ENCODE measurements at places on chromosomes 12 and 14.

- DNase-seq = no peak
Measured at GRCh38 chr14:62759796-62760195, 285.5 kb downstream of the KCNH5 start.

GRCh38 chr12:43208627-43209026, 343.4 kb downstream of the ADAMTS20 start:
- no peak for DNase-seq

DNA sequence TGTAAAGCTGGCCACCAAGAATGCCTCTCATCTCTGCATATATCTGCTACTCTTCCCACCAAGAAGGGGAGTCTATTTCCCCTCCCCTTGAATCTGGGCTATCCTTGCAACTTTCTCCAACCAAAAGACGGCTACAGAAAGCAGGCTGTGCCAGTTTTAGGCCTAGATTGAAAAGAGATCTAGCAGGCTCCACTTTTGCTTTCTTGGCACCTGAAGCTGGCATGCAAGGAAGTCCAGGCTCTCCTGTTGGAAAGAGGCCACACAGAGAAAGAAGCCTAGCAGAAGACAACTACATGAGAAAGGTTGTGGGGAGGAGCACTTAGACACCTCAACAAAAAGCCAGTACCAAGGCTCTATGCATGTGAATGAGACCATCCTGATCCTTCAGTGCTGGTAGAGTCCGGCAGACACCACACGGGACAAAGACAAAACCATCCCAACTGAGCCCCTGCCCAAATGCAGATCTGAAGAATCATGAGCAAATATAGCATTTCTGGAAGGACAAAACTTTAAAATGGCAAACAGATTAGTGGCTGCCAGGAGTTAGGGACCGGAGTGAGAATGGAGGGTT, 68.0 kb downstream of the SPPL3 start:
- no peak for DNase-seq

DNA sequence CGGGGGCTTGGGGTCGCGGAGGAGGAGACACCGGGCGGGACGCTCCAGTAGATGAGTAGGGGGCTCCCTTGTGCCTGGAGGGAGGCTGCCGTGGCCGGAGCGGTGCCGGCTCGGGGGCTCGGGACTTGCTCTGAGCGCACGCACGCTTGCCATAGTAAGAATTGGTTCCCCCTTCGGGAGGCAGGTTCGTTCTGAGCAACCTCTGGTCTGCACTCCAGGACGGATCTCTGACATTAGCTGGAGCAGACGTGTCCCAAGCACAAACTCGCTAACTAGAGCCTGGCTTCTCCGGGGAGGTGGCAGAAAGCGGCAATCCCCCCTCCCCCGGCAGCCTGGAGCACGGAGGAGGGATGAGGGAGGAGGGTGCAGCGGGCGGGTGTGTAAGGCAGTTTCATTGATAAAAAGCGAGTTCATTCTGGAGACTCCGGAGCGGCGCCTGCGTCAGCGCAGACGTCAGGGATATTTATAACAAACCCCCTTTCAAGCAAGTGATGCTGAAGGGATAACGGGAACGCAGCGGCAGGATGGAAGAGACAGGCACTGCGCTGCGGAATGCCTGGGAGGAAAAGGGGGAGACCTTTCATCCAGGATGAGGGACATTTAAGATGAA, 630 bp downstream of the FOS start:
- DNase-seq = peak; percentile 24
